CD8-positive, alpha-beta T cell (primary cell): ENCODE measurements at places on chromosomes 7 and 10.

DNA sequence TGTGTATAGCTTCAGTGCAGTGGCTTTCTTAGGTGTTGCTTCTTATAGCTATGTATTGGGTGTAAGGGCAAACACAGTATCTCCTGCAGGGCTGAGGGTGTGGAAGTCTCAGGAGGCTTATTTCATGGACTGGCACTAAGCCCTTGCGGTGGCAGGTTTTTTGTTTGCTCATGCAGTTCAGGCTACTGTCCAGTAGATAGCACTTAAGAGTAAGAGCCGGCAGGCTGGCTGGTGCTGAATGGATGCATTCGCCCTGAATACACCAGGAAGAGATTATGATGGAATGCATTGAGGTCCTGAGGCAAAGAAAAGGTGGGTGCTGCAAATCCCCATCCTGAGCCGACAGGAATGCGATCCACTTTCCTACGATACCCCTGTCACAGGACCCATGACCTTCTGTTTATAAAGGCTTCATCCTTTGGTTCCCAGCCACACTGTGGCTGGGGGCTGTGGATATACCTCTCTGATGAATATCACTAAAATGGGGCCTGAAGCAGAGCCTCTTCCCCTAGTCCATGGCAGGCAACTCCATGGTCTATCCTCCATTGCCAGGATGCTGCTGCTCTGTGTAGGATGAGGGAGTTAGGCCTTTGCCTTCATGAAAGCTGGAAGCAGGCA lies 44.9 kb downstream of the ANXA8 start:
- no peak for DNase-seq

- no peak for DNase-seq
These were observed 793.5 kb upstream of the ZNF722 start for GRCh38 chr7:63205136-63205535.

DNA sequence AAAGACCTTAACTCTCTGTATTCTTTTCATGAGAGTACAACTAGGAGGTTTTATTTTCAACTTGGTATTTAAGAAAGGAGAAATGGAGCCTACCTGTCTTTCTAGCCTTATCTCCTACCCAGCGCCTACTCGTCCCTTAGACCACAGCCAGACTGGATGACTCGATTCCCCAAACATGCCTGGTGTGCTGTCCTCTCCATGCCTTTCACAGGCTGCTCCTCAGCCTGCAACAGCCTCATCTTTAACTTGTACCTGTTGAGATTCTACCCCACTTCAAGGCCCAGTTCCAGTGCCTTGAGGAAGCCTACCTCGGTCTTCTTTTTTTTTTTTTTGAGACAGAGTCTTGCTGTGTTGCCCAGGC lies 29.4 kb downstream of the CPA1 start:
- DNase-seq, result no peak

GRCh38 chr10:115046686-115047236 lies 46.4 kb upstream of the ATRNL1 start:
- DNase-seq, result no peak

GRCh38 chr10:97651773-97652172 lies 11.3 kb downstream of the PI4K2A start:
- DNase-seq, result no peak

GRCh38 chr7:42972699-42973500 lies 40.7 kb downstream of the MRPL32 start:
- no peak for DNase-seq

DNA sequence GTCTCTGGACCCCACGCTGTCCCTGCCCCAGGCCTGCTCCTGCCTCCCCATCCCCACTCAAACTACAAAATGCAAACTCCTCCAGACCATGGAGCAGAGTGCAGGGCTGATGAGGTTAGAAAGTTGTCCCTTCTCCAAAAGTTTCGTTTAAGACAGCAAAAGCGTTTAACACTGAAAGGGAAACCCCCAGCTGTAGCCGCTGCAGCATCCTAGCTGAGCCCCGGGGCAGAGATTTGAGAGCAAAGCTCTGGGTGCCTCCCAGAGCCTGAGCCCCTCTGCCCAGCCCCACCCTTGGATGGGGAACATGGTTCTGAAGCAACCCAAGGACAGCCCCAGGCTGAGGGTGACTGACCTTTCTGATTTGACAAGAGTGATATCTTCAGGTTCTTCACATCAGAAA lies 52.8 kb upstream of the ENO4 start:
- DNase-seq, result no peak

DNA sequence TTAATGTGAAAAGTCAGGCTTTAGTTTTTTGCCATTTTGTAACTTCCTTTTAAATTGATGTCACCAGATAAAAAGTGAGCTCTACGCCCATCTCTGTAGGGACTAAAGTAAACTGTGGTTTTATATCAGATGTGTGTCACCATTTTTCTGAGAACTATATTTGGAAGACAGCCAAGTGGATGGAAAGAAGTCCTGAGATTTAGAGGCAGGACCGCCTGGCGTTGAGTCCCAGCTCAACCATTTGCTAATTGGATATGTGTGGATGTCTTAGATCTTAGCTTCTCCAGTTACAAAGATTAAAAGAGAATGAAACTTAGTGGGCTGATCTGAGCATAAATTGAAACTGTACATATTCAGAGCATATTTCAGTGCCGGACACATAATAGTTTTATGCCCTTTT lies 691.6 kb upstream of the CELF2 start:
- no peak for DNase-seq
